Left colon (tissue), 2 donors: ENCODE measurements at places on chromosomes 2 and 18. TPM values are rescaled to one million over a fixed set of nuclear protein-coding genes. Genes with fewer than 3 reads are reported as not detected.

DNA sequence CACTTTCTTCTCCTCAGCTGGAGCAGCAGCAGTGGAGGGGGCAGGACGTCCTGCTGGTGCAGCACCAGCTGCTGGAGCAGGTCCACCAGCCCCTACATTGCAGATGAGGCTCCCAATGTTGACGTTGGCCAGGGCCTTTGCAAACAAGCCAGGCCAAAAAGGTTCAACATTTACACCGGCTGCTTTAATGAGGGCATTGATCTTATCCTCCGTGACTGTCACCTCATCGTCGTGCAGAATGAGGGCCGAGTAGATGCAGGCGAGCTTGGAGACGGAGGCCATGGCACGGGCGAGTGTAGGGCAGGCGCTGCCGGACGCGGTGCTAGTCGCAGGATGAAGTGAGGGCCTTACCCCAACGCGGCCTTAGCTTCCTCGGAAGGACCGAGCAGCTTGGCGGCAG lies 12.5 kb downstream of the HOXD1 start:
- no peak for DNase-seq

- no peak for DNase-seq
Measured at GRCh38 chr2:174632841-174633622, 35.4 kb upstream of the WIPF1 start.

DNA sequence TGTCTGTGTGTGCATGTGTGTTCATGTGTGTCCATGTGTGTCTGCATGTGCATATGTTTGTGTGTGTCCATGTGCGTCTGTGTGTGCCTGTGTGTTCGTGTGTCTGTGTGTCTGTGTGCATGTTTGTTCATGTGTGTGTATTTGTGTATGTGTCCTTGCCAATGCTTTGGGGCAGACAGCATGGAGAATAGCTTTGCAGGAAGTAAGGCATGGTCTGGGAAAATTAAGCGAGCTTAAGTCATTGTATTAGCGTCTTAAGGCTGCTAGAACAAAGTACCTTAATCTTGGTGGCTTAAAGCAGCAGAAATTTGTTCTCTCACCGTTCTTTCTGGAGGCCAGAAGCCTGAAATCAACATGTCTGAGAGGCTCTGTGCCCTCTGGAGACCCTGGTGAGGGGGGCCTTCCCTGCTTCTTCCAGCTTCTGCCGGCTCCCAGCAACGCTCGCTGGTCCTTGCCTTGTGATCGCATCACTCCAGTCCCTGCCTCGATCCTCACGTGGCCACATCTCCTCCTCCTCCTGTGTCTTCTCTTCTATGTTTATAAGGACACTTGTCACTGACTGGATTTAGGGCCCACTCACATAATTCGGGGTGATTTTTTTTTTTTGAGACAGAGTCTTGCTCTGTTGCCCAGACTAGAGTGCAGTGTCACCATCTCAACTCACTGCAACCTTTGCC lies 3.8 kb downstream of the NEU2 start:
- no peak for DNase-seq

- peak; percentile 70 for DNase-seq
Measured at GRCh38 chr18:48136827-48137373, 206.4 kb upstream of the SMAD2 start.

DNA sequence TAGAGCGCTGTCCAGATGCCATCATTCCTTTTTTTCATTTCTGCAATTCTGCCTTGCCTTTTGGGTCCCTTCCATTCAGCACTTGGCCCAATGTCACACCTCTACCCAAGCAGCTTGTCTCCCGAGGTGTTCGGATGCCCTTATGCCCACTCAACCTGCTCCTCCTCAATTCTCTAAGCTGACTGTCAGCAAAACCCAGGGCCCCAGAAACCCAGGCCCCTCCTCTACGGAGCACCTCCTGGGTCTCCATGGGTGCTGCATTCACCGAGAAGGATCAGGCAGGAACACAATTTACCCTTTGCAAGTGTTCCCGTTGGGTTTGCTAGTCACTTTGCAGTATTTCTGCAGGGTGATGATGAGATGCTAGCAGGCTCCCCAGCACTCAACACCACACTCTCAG lies 86.7 kb upstream of the RAB6C start:
- no peak for DNase-seq

GRCh38 chr2:232492236-232492848 lies 4.7 kb upstream of the ECEL1 start:
- DNase-seq, result no peak

GRCh38 chr2:111617299-111618225 lies 266.4 kb downstream of the ANAPC1 start:
- DNase-seq, result no peak

DNA sequence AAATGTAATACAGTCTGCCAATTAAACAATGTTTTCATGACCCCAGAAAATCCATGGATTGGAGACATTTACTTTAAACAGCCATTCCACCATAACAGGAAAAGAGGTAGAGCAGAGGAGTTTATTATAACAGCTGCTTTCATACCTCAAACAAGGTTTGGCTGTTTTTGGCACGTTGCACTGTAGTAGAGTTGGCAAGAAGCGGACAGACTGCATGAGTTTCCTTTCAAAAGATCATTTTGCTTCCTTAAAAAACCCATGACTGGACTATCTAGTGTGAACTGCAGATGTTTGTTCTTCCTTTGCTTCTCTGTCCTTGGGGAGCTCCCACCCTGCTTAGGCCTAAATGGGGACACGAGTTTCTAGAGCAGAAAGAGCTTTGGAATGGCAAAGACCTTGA lies 108.5 kb upstream of the THOC1 start:
- DNase-seq, result no peak

- DNase-seq, result no peak
Measured at GRCh38 chr2:158043181-158043948, 58.3 kb upstream of the UPP2 start.

DNA sequence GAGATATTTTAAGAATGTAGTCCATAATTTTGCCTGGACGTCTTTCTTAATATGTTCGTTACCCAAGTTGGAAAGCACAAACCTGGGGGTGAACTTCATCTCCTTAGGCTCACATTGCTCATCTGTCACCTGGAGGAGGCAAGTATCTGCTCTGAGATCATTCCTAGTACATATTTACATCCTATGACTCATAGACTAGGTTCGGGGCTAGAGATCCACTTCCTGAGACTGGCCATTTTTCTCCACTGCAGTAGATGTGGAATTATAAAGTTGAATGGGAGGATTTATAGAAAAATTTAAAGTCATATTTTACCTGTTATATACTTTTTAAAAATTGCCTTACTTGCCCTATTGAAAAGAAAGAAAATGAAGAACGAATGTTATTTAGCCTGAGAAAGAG lies 77.5 kb upstream of the PROKR1 start:
- no peak for DNase-seq

DNA sequence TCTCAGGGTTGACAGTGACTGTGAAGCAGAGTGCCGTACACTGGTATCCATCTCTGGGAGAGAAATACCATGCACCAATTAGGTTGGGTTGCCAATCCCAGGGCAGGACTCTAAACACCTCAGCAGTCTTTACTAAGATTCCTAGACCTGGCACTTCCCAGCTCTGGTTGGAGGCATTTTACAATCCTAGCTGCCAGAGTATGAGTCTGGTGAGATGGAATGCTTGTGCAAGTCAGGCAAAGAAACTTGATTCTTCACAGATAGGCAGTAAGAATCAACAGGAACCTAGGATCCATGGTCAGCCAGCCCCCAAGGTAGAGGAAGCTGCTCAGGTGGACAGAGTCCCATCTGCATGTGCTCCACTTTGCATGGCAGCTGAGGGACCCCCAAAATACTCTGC lies 6.0 kb upstream of the UGT1A5 start:
- DNase-seq, result no peak

DNA sequence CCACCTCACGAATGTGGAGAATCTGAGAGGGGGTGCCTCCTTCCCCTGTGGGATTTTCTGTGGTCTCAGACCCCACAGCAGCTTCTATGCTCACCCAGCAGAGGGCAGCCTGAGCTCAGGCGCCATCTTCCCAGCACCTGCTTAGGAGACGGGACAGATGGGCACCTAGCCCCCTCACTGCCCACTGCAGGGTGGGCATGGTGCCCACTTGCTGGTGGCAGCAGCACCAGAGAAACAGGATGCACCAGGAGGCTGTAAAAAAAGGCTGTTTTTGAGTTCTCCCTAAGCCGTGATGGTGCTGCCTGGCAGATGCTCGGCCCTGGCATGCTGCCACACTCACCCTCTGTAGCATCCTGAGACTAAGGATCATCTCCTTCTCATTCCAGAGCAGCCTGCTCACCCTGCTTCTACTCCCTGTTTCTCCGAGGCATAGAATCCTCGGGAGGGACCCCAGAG lies 19.1 kb upstream of the SLC20A1 start:
- DNase-seq, result peak; percentile 59

- no peak for DNase-seq
Measured at GRCh38 chr18:31199190-31199769, 36.6 kb upstream of the DSC1 start.

- no peak for DNase-seq
Measured at GRCh38 chr2:167944825-167945659, 302.4 kb downstream of the STK39 start.

- DNase-seq, result no peak
Measured at GRCh38 chr2:694906-695510, 17.8 kb upstream of the TMEM18 start.

DNA sequence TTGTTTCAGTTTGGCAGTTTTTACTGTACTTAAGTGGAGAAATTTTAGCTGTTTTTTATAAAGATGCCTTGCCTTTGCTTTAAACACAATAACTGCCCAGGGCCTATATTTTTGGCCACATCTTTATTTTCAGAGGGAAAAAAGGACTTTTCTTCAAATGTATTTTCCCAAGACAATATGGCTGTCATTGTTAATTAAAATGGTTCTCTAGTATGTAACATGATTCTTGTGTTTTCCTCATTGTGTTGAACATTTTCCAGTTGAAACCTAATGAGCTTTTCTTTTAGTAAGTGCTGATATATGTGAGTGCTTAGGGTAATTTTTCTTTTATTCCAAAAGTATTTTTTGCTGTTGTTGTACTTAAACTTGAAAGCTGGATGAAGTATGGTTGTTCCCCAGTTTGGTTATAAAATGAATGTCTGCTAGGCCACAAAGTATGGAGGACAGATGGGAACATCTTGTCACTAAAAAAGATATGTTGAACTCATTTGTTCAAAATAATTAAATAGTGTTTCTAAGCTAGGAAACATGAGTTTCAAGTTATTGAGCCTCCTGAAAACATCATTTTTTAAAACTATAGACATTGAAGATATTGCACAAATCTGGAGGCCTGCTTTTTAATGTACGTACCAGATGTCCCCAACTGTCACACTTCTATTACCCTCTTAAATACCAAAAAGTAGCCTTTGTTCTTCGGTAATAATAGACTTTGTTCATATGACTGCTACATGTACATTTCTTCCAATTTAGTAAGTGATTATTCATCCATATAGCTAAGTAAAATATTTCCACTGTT lies 147.5 kb upstream of the DAPL1 start:
- DNase-seq, result no peak

DNA sequence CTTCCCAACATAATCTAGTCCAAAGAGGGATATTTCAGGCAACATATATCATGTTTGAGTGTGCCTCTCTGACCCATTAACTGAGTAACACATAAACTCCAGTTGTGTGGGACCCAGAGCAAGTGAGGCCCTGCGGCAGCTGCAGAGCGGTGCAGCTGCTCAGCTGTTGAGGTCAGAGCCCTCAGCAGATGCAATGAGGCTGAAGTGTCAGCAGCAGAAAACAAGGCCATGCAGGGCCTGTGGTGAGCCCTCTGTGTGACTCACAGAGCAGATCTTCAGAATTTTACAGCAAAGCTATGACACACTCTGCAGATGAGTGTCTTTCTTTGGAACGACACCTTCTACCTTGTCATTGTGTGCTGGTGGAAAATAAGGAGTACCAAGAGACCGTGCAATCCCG lies 168.5 kb downstream of the CBLN2 start:
- no peak for DNase-seq

DNA sequence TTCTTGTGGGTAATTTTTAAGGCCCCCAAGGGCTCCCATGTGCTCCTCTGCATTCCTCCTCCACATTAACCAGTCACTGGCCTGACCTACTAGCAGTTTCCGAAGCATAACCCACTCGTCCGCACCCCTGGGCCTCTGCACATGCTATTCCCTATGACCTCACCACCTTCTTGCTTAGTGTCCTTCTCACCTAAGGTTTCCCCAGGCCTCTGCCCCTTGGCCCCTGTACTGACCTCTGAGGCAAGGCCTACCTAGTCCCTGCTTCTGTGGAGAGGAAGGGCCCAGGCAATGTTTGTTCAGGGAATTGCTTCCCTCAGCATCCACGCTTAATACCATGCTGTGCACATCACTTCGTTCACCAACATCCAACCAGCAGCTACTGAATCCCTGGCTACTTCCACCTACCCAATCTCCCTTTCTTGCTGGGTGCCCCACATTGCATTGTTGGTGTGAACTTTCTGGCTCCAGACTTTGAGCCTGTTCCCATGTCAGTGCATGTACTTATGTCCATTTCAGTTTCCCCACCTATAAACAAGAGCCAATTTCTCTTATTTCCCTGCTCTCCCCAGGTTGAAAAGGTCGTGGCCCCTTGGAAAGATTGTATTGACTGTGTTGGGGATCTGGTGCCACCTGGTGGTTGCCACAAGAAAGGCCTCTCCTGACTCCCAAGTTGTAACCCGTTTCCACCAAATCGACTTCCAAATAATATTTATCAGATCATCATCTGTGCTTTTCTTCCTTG lies 19.2 kb upstream of the TMEM177 start:
- no peak for DNase-seq

DNA sequence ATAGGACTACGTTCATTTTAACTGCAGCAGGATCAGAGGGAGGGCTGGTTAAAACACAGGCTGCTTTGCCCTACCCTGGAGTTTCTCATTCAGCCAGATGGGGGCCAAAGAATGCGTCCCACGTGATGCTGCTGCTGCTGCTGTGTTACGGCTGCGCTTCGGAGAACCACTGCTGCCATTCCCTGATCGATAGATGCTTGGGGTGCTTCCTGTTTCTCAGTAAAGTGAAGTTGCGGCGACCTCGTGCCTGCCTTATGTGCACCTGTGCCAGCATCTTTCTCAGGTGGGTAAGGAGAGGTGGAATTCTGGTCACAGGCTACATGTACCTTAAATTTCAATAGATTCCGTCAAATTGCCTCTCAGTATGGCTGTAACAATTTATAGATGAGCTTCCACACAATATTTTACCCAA lies 24.7 kb upstream of the TOGARAM2 start:
- DNase-seq, result no peak

DNA sequence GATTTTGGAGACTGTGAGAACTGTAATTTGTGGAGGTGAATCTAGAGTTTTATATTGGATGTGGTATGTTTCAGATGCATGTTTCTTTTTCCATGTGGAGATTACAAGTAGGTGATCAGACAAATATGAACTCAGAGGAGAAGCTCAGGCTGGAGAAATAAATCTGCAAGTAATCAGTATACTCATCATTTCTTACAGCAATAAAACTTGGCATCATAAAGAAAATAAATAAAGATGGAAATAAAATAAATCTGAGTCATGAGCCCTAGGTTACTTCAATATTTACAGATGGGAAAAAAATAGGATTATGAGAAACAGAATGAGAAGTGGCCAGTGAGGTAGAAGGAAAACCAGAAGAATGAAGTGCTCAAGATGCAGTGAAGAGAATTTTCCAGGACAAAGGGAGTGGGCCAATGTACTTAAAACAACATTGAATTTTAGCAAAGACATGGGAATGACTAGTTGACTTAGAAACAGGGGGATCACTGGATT lies 453.8 kb downstream of the DSC3 start:
- DNase-seq, result no peak

Gene LYPD1
- 0.28 TPM for total RNA-seq

Gene CRYBA2
- 4.1 TPM for total RNA-seq

Gene HOXD3
- 9.5 TPM for total RNA-seq

Gene IKZF2
- total RNA-seq, result 7.7 TPM

Gene PSD4
- total RNA-seq, result 72.1 TPM

Gene STPG4
- total RNA-seq, result 0.43 TPM

Gene NR4A2
- 9.7 TPM for total RNA-seq

Gene ASPRV1
- total RNA-seq, result 1.2 TPM

Gene GPC1
- 10.4 TPM for total RNA-seq

Gene IL36A
- not detected for total RNA-seq

Gene RNF144A
- 21.2 TPM for total RNA-seq

Gene GPR45
- not detected for total RNA-seq
